CD14-positive monocyte (primary cell): ENCODE measurements at places on chromosomes 3 and 15. TPM values are rescaled to one million over a fixed set of nuclear protein-coding genes. Genes with fewer than 3 reads are reported as not detected.

DNA sequence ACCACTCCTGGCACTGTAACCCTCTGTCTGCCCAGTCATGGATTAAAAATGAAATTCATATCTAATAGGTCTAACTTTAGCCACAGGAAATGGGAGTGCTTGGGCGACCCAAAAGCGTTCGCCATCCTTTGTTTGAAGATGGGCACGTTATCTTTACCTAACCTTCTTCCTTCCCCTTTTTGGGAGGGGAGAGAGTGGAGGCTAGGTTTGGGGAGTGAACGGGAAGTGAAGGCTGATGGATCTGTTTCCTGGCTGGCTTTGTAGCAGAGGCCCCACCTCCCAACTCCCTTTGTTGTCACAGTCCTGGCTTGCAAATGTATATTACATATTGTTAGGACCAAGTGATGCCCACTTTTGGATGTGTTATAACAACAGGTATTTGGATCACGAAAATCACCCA is 98.1 kb upstream of the ARHGEF3 start:
- no peak overlapping the region for H3K4me3 ChIP-seq
- peaks cover 7% of the 10 kb centered on the region for H3K4me1 ChIP-seq
- no peaks in the 10 kb centered on the region for H3K27me3 ChIP-seq
- H3K36me3 ChIP-seq: no peaks in the 10 kb centered on the region

DNA sequence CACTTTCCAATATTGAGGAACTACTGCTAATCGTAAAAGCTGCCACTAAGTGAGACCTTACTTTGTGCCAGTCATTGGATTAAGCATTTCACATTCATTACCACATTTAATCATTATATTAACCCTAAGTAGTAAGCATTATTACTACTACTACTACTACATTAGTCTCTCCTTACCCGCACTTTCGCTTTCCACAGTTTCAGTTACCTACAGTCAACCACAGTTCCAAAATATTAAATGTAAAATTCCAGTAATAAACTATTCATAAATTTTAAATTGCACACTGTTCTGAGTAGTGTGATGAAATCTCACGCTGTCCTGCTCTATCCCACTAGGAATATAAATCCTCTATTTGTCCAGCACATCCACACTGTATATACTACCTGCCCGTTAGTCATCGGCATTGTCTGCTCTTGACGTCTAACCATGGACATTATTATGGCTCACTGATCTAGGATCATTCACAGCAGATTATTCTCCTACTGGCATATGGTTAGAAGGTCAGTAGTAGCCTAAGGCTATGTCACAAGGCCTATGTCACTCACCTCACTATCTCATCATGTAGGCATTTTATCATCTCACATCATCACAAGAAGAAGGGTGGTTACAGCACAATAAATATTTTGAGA is 121.1 kb downstream of the GSK3B start:
- H3K36me3 ChIP-seq: peaks cover 1% of the 10 kb centered on the region
- no peak for DNase-seq
- no peak overlapping the region for H3K27ac ChIP-seq
- H3K27me3 ChIP-seq: no peaks in the 10 kb centered on the region
- no peaks in the 10 kb centered on the region for H3K4me1 ChIP-seq

The PPM1L gene
- 9.9 TPM for polyA plus RNA-seq

The AGBL1 gene
- not detected for polyA plus RNA-seq

DNA sequence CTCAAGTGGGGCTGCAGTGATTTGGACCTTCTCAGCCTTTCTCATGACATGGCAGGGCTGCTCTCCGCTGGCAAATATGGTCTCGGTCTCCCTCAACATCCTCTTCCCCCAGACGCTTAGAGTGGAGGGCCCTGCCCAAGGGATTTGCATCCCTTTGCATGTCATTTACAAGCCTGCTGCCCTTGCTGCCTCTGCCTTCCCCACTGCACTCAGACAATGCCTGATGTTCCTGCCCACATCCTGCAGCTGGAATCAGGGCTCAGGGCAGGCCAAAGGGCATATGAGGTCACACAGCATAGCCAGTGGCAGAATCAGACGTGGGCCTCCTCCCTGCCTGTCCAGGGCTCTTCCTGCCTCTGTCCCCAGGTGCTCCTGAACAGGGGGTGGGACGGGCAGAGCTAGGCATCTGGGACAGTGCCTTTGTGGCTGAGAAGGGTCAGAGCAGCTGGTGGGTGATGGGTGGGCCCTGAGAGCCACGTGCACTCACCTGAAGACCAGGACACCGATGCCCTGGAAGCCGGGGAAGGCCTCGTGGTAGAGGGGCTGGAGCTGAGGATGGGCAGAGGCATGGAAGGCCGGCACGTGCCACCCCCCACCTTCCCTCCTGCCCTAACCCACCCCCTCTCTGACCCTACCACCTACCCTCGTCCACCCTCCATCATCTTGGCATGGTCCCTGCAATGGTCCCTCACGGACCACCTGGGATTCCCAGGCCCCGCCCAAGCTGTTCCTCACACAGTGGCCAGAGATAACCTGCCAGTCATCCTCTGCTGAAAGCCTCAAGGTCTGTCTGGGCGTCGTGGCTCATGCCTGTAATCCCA is 27.4 kb upstream of the GOLGA6C start:
- H3K4me1 ChIP-seq: no peaks in the 10 kb centered on the region
- no peaks in the 10 kb centered on the region for H3K27me3 ChIP-seq
- no peaks in the 10 kb centered on the region for H3K36me3 ChIP-seq
- H3K4me3 ChIP-seq: no peak overlapping the region
- H3K27ac ChIP-seq: no peak overlapping the region

GRCh38 chr3:98550833-98551232 is 19.1 kb downstream of the GPR15 start:
- H3K27me3 ChIP-seq: no peaks in the 10 kb centered on the region
- no peak overlapping the region for H3K27ac ChIP-seq
- no peak overlapping the region for H3K4me3 ChIP-seq
- no peaks in the 10 kb centered on the region for H3K36me3 ChIP-seq
- H3K4me1 ChIP-seq: peaks cover 28% of the 10 kb centered on the region
- no peak for DNase-seq

The AP3B2 gene
- 0.85 TPM for polyA plus RNA-seq

GRCh38 chr3:87997298-87997697 is 61.5 kb downstream of the CGGBP1 start:
- DNase-seq: peak; percentile 92
- no peaks in the 10 kb centered on the region for H3K36me3 ChIP-seq
- H3K4me3 ChIP-seq: peak overlapping the region; percentile 34
- H3K4me1 ChIP-seq: peaks cover 22% of the 10 kb centered on the region
- peak overlapping the region; percentile 94 for H3K27ac ChIP-seq
- H3K27me3 ChIP-seq: no peaks in the 10 kb centered on the region
